ENCODE measurements at places on chromosomes 1 and 21. TPM values are rescaled to one million over a fixed set of nuclear protein-coding genes. Genes with fewer than 3 reads are reported as not detected.
A peak's percentile ranks its signal among the peaks of the same experiment; 100 is the strongest.

Gene OR10J5
- total RNA-seq: not detected

Gene SMCP
- total RNA-seq: not detected

Gene HRNR
- not detected for total RNA-seq

DNA sequence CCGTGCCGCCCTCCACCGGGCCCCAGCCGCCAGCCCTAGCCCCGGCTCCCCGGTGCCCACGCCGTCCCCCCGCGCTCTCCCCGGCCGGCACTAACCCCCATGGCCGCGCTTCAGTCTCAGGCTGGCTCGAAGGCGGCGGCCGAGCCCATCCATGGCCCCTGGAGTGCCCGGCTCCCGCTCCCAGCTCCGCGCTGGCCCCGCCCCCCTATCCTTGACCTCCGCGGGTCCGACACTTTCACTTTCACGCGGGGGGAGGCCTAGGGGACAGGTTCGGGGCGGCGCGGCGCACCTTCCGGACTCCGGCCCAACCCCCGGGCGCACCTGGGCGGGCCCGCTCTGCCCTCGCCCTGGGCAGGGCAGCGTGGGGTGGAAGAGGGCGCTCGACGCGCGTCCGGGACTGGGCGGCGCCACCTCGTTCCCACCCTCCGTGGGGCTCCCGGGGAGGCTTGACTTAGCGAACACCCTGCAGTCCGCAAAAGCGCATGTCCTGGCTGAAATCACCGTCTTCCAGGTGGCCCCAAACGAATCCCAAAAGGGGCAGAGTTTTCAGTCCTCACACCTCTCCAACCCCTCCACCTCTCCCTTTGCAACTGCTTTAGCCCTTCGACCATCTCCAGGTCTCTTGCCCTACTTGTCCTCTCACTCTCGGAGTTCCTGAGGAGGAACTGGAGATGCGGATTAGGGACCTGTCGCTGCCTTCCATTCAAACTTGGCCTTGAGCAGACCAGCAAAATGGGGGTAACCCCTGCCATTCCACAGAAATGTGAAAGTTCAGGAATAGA lies 3.9 kb upstream of the DENND2D start:
- no peaks in the 10 kb centered on the region for H3K36me3 ChIP-seq
- DNase-seq: no peak
- H3K4me3 ChIP-seq: peak overlapping the region; percentile 76
- peak overlapping the region; percentile 74 for H3K27ac ChIP-seq
- H3K27me3 ChIP-seq: peaks cover 17% of the 10 kb centered on the region
- peaks cover 35% of the 10 kb centered on the region for H3K4me1 ChIP-seq

GRCh38 chr1:59972216-59972927 lies 45.8 kb upstream of the CYP2J2 start:
- H3K27ac ChIP-seq: no peak overlapping the region
- H3K36me3 ChIP-seq: no peaks in the 10 kb centered on the region
- H3K4me1 ChIP-seq: peaks cover 9% of the 10 kb centered on the region
- peaks cover 3% of the 10 kb centered on the region for H3K27me3 ChIP-seq

Data from endothelial cell (in vitro differentiated cells).